Liver (tissue), 10 donors: ENCODE measurements at places on chromosomes 2 and 18. TPM values are rescaled to one million over a fixed set of nuclear protein-coding genes. Genes with fewer than 3 reads are reported as not detected.
A peak's percentile ranks its signal among the peaks of the same experiment; 100 is the strongest.

DNA sequence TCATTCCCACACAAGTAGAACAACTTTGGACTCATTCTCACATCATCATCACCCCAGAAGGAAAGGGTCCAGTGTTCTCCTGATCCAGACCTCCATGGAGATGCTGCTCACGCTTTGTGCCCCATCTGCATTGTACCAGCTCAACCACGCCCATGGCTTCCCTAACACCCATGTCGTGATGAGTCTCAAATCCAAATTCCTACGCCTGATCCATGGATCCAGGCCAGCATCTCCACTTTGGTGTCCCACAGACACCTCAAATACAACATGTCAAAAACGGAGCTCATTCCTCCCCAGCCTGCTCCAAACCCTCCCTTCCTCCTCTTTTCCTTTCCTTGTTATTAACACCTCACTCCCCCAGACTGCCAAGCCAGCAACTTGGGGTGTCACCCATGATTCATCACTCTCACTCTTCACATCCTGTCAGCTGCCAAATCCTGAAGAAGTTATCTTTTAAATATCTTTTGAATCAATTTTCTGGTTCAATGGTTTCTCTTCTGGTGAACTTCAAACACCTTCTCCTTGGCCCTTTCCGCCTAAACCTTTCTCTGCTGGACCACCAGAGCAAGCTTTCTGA is 30.2 kb upstream of the FAM124B start:
- DNase-seq: no peak
- no peaks in the 10 kb centered on the region for H3K36me3 ChIP-seq
- H3K4me3 ChIP-seq: no peak overlapping the region

The MORN2 gene
- total RNA-seq: 2.8 TPM

DNA sequence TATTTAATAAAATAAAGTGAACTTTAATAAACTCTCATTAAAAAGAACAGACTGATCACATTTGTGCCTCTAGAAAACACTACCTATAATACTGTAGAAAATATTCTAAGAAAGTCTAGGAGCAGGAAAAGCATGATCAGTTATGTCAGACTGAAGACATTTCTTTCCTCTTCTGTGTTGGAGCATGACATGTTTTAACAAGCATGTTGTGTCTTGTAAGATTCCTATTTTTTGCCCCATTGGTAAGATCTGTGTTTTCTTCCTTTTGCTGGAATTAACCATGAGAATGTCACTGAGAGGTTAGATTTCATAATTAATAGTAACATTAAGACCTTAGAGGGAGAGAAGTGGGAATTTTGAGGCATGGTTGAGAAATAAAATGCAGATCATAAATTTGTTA is 27.7 kb downstream of the LAMA3 start:
- H3K4me3 ChIP-seq: no peak overlapping the region
- H3K4me1 ChIP-seq: no peaks in the 10 kb centered on the region
- H3K27me3 ChIP-seq: no peaks in the 10 kb centered on the region

GRCh38 chr2:110872521-110872920 is 140.1 kb downstream of the ACOXL start:
- no peaks in the 10 kb centered on the region for H3K27me3 ChIP-seq
- H3K4me3 ChIP-seq: no peak overlapping the region
- no peaks in the 10 kb centered on the region for H3K4me1 ChIP-seq
- no peak overlapping the region for H3K27ac ChIP-seq
- no peak for DNase-seq

- H3K27me3 ChIP-seq: no peaks in the 10 kb centered on the region
- no peaks in the 10 kb centered on the region for H3K4me1 ChIP-seq
- DNase-seq: no peak
- no peaks in the 10 kb centered on the region for H3K36me3 ChIP-seq
- no peak overlapping the region for H3K27ac ChIP-seq
- no peak overlapping the region for H3K4me3 ChIP-seq
Measured at GRCh38 chr2:108364676-108365297, 13.0 kb upstream of the SULT1C4 start.

The ATP6V1B1 gene
- total RNA-seq: not detected

DNA sequence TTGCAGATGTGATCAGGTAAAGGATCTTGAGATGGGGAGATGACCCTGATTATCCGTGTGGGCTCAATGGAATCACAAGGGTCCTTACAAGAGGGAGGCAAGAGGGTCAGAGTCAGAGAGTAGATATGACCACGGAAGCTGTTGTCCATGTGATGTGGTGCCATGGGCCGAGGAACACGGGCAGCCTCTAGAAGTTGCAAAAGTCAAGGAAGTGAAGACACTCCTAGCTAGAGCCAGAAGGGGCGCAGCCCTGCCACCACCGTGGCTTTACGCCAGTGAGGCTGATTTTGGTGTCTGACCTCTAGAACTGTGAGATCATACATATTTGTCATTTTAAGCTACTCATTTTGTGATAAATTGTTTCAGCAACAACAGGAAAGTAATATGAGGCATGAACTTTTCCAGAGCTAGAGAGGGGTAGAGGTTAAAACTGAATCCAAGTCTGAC is 114.4 kb downstream of the CAPN13 start:
- no peaks in the 10 kb centered on the region for H3K4me1 ChIP-seq
- DNase-seq: peak; percentile 22
- no peaks in the 10 kb centered on the region for H3K27me3 ChIP-seq
- H3K36me3 ChIP-seq: no peaks in the 10 kb centered on the region
- no peak overlapping the region for H3K4me3 ChIP-seq

DNA sequence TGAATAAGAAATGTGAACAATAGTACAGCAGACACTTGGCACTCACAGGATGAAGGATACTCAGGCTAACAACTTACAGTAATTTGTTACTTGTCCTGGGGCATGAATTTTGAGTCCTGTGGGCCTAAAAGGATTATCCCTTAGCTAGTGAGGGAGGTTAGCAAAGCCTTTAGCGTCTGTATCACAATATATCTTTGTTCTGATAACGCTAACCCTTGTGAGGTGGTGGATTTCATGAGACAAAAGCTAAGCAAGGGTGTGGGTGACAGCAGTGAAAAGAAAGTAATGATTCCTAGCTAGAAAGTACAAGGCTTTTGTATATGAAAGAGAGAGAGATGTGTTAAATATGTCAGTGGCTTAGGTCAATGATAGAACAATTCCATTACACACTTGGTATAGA is 46.8 kb upstream of the TTC21B start:
- no peaks in the 10 kb centered on the region for H3K36me3 ChIP-seq
- no peak for DNase-seq
- H3K27me3 ChIP-seq: no peaks in the 10 kb centered on the region
- H3K4me1 ChIP-seq: no peaks in the 10 kb centered on the region

DNA sequence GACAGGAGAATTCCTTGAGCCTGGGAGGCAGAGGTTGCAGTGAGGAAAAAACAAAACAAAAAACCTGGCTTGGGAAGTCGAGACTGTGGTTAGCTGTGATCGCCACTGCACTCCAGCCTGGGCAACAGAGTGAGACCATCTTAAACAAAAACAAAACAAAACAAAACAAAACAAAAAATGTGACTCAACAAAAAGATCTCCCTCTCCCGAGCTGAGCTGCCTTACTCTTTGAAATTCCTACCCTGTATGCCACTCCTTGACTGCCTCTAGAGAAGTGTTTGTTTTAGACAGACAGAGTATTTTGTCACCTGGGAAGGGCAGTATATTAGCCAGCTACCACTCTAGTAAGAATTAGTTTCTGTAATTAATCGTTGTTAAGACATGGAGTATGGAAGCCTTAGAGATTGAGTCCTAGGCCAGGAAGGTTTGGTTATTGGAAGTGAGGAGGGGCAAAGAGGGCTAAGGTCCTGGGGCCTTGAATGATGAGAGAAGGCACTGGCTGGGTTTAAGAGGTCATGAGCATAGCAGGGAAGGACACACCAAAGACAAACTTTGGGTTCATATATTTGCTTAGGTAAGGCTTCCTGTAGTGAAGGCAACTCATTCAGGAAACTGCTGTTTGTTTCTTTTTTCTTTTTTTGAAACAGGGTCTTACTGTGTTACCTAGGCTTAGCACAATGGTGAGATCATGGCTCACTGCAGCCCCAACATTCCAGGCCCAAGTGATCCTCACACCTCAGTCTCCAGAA is 56.0 kb downstream of the HAUS1 start:
- no peak overlapping the region for H3K4me3 ChIP-seq
- no peaks in the 10 kb centered on the region for H3K4me1 ChIP-seq
- no peaks in the 10 kb centered on the region for H3K27me3 ChIP-seq
- no peaks in the 10 kb centered on the region for H3K36me3 ChIP-seq
- no peak overlapping the region for H3K27ac ChIP-seq

The ERFE gene
- total RNA-seq: 14.0 TPM

The NOSTRIN gene
- 4.1 TPM for total RNA-seq

GRCh38 chr2:216554286-216554685 is 55.6 kb downstream of the RPL37A start:
- H3K4me1 ChIP-seq: no peaks in the 10 kb centered on the region
- H3K27me3 ChIP-seq: no peaks in the 10 kb centered on the region
- H3K27ac ChIP-seq: no peak overlapping the region
- H3K4me3 ChIP-seq: no peak overlapping the region
- no peak for DNase-seq

GRCh38 chr2:216799873-216800431 is 59.9 kb downstream of the TNP1 start:
- H3K27ac ChIP-seq: no peak overlapping the region
- no peak overlapping the region for H3K4me3 ChIP-seq
- H3K4me1 ChIP-seq: peaks cover 3% of the 10 kb centered on the region
- H3K27me3 ChIP-seq: no peaks in the 10 kb centered on the region

The RELCH gene
- total RNA-seq: 17.5 TPM

- H3K4me1 ChIP-seq: no peaks in the 10 kb centered on the region
- H3K4me3 ChIP-seq: no peak overlapping the region
- H3K27me3 ChIP-seq: no peaks in the 10 kb centered on the region
- DNase-seq: no peak
Measured at GRCh38 chr18:8949206-8949605, 153.3 kb upstream of the NDUFV2 start.
